Esophagus muscularis mucosa (tissue), 4 donors: ENCODE measurements at places on chromosomes 6 and 20.

- no peak overlapping the region for H3K4me3 ChIP-seq
- peaks cover 23% of the 10 kb centered on the region for H3K36me3 ChIP-seq
- no peaks in the 10 kb centered on the region for H3K27me3 ChIP-seq
- no peaks in the 10 kb centered on the region for H3K4me1 ChIP-seq
- no peak overlapping the region for H3K27ac ChIP-seq
- peak; percentile 53 for DNase-seq
These were observed 17.9 kb upstream of the ANKRD60 start for GRCh38 chr20:58246346-58246745.

- H3K27me3 ChIP-seq, result no peaks in the 10 kb centered on the region
- peak overlapping the region; percentile 94 for H3K4me3 ChIP-seq
- peaks cover 10% of the 10 kb centered on the region for H3K36me3 ChIP-seq
- no peak for DNase-seq
- H3K27ac ChIP-seq, result peak overlapping the region; percentile 99
These were observed 608 bp upstream of the EIF2S2 start for GRCh38 chr20:34112600-34113101.

DNA sequence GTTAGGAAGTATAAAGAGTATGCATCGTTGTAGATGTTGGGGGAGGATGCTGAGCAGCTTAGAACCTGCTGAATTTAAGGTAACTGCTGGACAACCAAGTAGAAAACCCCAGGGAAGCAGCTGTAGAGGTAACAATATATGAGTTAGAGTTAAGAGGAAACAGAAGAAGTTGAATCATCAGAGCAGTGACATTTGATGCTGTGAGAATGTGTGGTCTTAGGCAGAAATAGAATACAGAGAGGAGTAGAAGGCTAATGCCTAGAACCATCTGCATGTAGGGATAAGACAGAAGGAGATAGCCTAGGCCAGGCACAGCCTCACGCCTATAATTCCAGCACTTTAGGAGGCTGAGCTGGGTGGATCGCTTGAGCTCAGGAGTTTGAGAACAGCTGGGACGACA lies 22.6 kb upstream of the DYNLRB1 start:
- H3K4me3 ChIP-seq, result no peak overlapping the region
- peaks cover 97% of the 10 kb centered on the region for H3K36me3 ChIP-seq
- no peaks in the 10 kb centered on the region for H3K27me3 ChIP-seq
- no peak for DNase-seq

DNA sequence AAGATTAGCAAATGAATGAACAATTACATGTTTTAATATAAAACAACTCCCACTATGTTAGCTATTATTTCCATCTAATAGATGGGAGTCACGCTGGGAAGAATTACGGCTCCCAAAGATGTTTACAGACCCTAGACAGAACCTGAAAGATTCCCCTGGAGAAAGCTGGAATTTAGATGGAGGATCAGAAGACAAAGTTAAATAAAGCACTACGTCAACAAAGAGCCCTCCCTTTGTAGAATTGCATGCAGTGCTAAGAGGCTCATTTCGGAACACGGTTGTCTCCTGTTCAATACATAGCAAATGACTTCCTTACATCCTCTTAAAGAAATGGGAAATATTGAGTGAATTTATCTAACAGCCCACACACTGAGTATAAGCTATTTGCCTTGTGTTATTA lies 328.3 kb downstream of the CBLN4 start:
- DNase-seq, result no peak
- no peak overlapping the region for H3K27ac ChIP-seq
- H3K27me3 ChIP-seq, result no peaks in the 10 kb centered on the region
- no peaks in the 10 kb centered on the region for H3K36me3 ChIP-seq
- H3K4me3 ChIP-seq, result no peak overlapping the region
- H3K4me1 ChIP-seq, result no peaks in the 10 kb centered on the region

- DNase-seq, result no peak
- H3K27me3 ChIP-seq, result no peaks in the 10 kb centered on the region
- H3K27ac ChIP-seq, result no peak overlapping the region
- H3K4me1 ChIP-seq, result peaks cover 8% of the 10 kb centered on the region
- no peak overlapping the region for H3K4me3 ChIP-seq
- no peaks in the 10 kb centered on the region for H3K36me3 ChIP-seq
These were observed 127.6 kb upstream of the FOXQ1 start for GRCh38 chr6:1184318-1184717.

GRCh38 chr6:160274871-160275510 lies 16.4 kb upstream of the SLC22A2 start:
- no peak overlapping the region for H3K27ac ChIP-seq
- no peak for DNase-seq
- H3K4me1 ChIP-seq, result no peaks in the 10 kb centered on the region
- H3K27me3 ChIP-seq, result no peaks in the 10 kb centered on the region

- no peaks in the 10 kb centered on the region for H3K27me3 ChIP-seq
- no peaks in the 10 kb centered on the region for H3K4me1 ChIP-seq
- no peaks in the 10 kb centered on the region for H3K36me3 ChIP-seq
- H3K4me3 ChIP-seq, result no peak overlapping the region
- no peak for DNase-seq
These were observed 5.5 kb downstream of the HNF4A start for GRCh38 chr20:44361021-44361420.

DNA sequence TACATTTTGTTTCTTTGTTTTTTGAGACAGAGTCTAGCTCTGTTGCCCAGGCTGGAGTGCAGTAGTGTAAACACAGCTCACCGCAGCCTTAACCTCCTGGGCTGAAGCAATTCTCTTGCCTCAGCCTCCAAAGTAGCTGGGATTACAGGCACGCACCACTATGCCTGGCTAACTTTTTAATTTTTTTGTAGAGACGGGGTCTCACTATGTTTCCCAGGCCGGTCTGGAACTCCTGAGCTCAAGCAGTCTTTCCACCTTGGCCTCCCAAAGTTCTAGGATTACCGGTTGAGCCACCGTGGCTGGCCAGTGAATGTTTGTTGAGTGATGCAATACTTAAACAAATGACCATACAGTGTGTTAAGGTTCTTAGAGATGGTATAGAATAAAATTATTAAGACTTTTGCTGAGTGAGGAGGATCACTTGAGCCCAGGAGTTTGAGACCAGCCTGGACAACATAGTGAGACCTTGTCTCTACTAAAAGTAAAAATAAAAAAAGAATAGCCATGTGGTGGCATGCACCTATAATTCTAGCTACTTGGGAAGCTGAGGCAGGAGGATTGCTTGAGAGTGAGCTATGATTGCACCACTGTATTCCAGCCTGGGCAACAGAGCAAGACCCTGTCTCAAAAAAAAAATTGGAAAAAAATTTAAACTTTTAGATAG lies 13.4 kb downstream of the CEP250 start:
- H3K27ac ChIP-seq, result no peak overlapping the region
- no peak overlapping the region for H3K4me3 ChIP-seq
- no peak for DNase-seq
- peaks cover 14% of the 10 kb centered on the region for H3K4me1 ChIP-seq

GRCh38 chr6:140364916-140365315 lies 990.5 kb upstream of the CITED2 start:
- H3K36me3 ChIP-seq, result no peaks in the 10 kb centered on the region
- H3K27me3 ChIP-seq, result no peaks in the 10 kb centered on the region
- DNase-seq, result no peak
- H3K4me3 ChIP-seq, result no peak overlapping the region
- H3K4me1 ChIP-seq, result peaks cover 16% of the 10 kb centered on the region

- H3K36me3 ChIP-seq, result no peaks in the 10 kb centered on the region
- H3K27ac ChIP-seq, result no peak overlapping the region
- peaks cover 15% of the 10 kb centered on the region for H3K4me1 ChIP-seq
- DNase-seq, result no peak
- H3K4me3 ChIP-seq, result no peak overlapping the region
- H3K27me3 ChIP-seq, result no peaks in the 10 kb centered on the region
These were observed 34.4 kb upstream of the ARHGAP18 start for GRCh38 chr6:129744201-129744879.

DNA sequence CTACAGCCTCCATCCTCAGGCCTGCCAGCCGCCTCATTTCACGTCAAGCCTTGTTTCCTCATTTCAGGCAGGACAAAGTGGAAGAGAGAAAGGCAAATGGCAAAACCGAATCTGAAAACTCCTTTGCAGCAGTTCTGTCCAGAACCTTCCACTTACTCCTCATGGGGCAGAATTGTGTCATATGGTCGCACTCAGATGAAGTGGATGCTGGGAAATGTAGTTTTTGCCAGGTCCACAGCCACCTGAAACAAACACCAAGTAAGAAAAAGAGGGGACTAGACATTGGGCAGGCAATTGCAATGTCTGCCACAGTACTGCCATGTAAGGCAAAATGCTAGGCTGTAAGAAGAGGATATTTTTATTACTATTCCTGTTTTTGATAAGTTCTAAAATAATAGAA lies 44.9 kb downstream of the ISM1 start:
- no peaks in the 10 kb centered on the region for H3K36me3 ChIP-seq
- H3K27me3 ChIP-seq, result no peaks in the 10 kb centered on the region
- H3K4me1 ChIP-seq, result no peaks in the 10 kb centered on the region

- peaks cover 18% of the 10 kb centered on the region for H3K4me1 ChIP-seq
- DNase-seq, result no peak
- no peaks in the 10 kb centered on the region for H3K36me3 ChIP-seq
- H3K27ac ChIP-seq, result no peak overlapping the region
These were observed 54.9 kb downstream of the TENT5A start for GRCh38 chr6:81697559-81697958.

DNA sequence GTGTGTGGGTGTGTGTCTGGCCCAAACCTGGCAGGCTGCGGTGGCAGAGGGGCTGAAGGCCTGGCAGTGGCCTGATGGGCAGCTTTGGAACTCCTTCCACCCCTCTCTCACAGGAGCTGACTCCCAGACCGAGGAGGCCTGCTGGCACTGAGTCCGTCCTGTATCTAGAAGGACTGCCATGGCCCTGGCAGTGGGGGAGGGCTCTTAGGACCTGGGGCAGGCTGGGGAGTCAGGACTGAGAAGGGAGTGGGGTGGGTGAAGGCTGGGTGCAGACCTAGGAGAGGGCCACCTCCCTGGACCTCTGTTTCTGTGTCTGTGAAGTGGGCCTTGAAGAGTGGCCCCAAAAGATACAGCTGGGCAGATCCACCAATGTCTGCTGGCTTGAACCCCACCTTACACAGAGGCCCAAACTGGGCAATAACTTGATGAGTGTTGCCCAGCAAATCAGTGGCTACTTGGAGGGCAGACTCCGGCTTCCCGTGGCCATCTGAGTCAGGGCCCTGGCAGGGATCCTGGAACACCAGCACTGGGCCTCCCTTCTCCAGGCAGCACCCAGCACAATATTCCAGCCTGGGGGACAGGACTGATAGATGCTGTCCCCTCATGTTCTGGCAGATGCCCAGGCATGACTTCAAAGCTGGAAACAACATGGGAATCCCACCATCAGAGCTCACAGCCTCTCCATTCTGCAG lies 46.7 kb upstream of the BLCAP start:
- H3K27ac ChIP-seq, result no peak overlapping the region
- H3K4me1 ChIP-seq, result no peaks in the 10 kb centered on the region
- no peak overlapping the region for H3K4me3 ChIP-seq
- DNase-seq, result no peak

- H3K4me3 ChIP-seq, result no peak overlapping the region
- no peaks in the 10 kb centered on the region for H3K36me3 ChIP-seq
- H3K27ac ChIP-seq, result no peak overlapping the region
- no peaks in the 10 kb centered on the region for H3K27me3 ChIP-seq
- no peak for DNase-seq
These were observed 84.4 kb downstream of the CRYBG1 start for GRCh38 chr6:106444777-106445507.

DNA sequence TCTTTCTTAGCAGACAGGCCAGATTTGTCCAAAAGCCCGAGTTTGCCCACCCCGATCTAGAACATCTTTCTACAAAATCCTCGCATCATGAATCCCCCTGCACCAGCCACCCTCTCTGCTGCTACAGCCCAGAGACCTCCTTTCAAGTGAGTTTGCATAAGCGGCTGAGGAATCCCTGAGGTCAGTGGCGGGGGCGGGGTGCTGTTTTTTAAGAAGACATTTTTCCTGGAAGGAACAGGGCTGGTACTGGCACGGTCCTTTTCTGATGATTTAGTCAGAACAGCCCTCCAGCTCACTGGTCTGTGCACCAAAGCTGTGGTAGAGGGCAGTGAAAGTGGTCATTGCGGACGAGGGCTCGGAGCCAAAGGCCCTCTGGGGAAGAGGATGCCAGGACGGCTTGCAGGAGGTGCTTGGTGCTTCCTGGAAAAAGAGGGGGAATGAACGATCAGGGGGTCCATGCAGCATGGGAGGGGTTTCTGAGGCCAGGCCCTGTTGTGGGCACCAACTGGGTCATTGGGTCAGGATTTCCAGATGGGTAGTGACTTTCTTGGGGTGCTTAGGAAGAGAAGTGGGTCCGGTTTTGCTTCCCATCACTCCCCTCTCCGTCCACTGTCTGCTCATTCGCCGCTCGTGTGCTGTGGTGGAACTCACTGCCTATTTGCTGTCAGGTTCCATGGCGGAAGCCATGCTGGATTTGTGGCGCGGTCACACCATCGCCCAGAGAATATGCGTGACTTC lies 50.4 kb downstream of the GNAS-AS1 start:
- no peak for DNase-seq
- H3K4me3 ChIP-seq, result no peak overlapping the region
- no peak overlapping the region for H3K27ac ChIP-seq
- H3K4me1 ChIP-seq, result no peaks in the 10 kb centered on the region
- H3K36me3 ChIP-seq, result no peaks in the 10 kb centered on the region

GRCh38 chr6:37011656-37012378 lies 6.4 kb downstream of the FGD2 start:
- H3K4me1 ChIP-seq, result no peaks in the 10 kb centered on the region
- DNase-seq, result no peak
- no peak overlapping the region for H3K4me3 ChIP-seq

DNA sequence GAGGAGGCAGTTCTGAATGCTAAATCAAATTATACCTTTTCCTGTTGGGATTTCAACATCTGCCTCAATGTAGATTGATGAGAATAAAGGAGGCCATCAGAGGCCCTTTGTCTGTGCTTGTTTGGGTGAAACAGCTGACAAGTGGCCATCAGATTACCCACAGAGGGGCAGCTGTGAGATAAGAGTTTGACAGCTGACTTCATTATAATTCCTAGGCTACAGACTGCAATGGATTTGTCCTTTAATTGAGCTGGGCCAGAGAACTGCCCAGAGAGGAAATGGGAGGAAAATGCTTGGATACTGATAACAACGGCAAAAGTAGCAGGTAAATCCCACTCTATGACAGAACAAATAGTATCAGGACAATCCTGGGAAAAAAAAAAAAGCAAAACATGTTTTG lies 649.4 kb downstream of the HDGFL1 start:
- no peak overlapping the region for H3K27ac ChIP-seq
- no peaks in the 10 kb centered on the region for H3K4me1 ChIP-seq
- H3K36me3 ChIP-seq, result no peaks in the 10 kb centered on the region
- DNase-seq, result no peak
